ENCODE measurements at places on chromosomes 6 and 20.

DNA sequence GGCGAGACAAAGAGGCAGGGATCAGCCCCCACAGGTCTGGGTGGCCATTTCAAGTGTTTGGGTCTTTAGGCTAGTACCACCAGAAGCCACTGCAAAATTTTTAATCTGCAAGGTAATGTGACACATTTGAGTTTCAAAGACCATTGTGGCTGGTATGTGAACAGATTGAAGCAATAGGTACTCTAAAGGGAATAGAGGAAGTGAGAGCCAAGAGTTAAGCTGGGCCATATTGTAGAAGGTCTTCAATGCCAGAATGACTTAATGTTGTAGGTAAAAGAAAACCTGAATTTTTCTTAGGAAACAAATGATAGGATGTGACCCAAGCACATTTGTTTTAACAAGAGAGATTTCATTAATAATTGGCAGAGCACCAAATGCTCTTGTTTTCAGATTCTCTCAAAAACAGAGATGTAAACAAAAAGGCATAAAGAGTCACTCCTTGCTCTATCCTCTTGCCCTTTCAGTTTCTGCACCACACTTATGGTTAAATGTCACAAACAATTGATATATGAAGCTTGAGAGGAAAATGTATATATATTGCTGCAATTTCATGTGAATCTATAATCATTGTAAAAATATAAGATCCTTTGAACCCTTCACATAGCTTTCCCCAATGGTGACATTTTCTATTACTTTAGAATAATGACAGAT is 307.1 kb upstream of the PLN start:
- no peak for DNase-seq

DNA sequence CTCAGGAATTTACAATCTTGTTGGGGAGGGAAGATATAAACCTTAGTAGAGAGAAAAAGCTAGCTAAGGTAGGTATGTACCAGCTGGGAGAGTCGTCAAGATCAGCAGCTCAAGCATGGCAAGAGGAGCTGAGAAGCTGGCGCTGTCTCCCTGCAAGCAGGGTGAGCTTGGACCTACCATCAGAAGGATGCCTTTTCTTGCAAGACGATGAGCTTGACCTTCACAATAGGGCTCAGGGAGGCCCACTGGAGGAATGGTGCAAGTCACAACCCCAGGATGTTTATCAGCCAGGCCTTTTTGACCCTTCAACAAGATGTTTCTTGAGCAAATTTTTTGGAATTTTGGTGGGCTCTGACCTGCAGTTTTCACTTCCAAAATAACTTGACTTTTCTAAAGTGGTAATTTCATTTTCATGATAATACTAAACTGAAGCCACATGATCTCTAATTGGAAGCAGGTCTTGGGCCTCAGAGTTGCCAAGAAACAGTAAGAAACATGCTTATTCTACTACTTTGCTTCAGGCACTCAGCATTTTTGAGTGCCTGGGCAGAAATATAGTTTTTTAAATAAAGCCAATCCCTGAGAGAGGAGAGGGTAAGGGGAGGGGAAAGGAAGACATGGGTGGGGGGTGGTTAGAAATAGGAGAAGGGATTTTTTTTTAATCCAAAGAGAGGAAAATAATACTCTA is 258.1 kb downstream of the CLIC5 start:
- no peak for DNase-seq

DNA sequence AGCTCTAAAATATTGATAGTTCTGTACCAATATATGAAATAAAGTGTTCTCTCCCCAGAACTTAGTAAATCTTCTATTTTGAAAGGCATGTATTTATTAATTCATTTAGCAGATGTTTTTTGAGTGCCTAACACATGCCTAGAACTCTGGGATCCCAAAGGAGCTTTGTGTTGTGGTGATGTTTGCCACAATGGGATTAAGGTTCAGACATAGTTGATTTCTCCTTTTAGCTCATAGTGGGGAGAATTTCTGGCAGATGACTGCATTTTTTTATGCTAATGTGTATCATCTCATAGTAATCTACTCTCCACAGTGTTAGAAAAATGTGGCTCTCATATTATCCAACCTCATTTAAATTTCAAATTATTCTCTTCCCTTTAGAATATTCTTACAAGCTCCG is 21.7 kb downstream of the MYB start:
- no peak for DNase-seq

GRCh38 chr6:15423286-15423993 is 177.6 kb downstream of the JARID2 start:
- DNase-seq, result no peak

GRCh38 chr6:36120018-36120417 is 10.3 kb upstream of the MAPK13 start:
- DNase-seq, result no peak

Measured in stimulated activated naive CD8-positive, alpha-beta T cell treated with anti-CD3 and anti-CD28 coated beads, Interleukin-15, Interleukin-2, amounts not matched to agents 100 U/mL and 50 U/mL, for 24 hours (primary cell).